ENCODE measurements at places on chromosomes 3 and 15. TPM values are rescaled to one million over a fixed set of nuclear protein-coding genes. Genes with fewer than 3 reads are reported as not detected.

ISG20 gene
- 44.3 TPM for total RNA-seq

ZFAND6 gene
- total RNA-seq: 111 TPM

GOLGA6A gene
- 0.09 TPM for total RNA-seq

ADAMTS9 gene
- 0.54 TPM for total RNA-seq

WDR72 gene
- 5.5 TPM for total RNA-seq

GPR87 gene
- total RNA-seq: 1.2 TPM

CNTN6 gene
- not detected for total RNA-seq

RBPMS2 gene
- total RNA-seq: 8.9 TPM

FAM3D gene
- not detected for total RNA-seq

ZNF660 gene
- not detected for total RNA-seq

CMC1 gene
- 39.8 TPM for total RNA-seq

All from A549 treated with CpdA at 1 μM for 4 hours (cell line).